Neural progenitor cell (in vitro differentiated cells): ENCODE measurements at places on chromosomes 7 and 10. TPM values are rescaled to one million over a fixed set of nuclear protein-coding genes. Genes with fewer than 3 reads are reported as not detected.

CSTF2T gene
- total RNA-seq, result 53.7 and 56.5 TPM in 2 replicates

DYDC2 gene
- 5.8 and 6.9 TPM in 2 replicates for total RNA-seq

ZNF282 gene
- total RNA-seq, result 15.9 and 28.0 TPM in 2 replicates

GIMAP2 gene
- total RNA-seq, result not detected in 2 replicates

SLC13A1 gene
- not detected in 2 replicates for total RNA-seq

SPACDR gene
- total RNA-seq, result 0.71 TPM in 1 of 2 replicates, not detected in the other
